GOT3 (cell line): ENCODE measurements at places on chromosomes 2 and 18.

- DNase-seq: no peak
Measured at GRCh38 chr18:45463451-45463850, 151.8 kb upstream of the SLC14A2 start.

DNA sequence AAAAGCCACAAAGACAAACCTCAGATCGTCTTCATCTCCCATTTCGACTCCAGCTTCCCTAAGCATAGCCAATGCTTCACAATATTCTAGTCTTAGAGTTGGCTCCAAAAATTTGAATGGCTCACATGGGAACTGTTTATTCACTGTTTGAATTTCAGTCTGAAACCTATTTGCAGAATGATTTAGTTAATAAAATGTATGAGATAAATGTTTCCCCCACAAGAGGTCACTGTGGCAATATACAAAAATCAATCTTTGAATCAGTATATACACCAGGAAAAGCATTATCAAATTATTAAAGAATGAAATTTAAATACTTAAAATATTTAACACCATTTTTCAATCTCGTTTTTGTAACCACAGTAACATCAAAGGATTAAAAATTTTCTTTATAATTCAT lies 40.0 kb upstream of the MCM6 start:
- no peak for DNase-seq

- no peak for DNase-seq
Measured at GRCh38 chr2:62789518-62789917, 84.0 kb downstream of the EHBP1 start.

DNA sequence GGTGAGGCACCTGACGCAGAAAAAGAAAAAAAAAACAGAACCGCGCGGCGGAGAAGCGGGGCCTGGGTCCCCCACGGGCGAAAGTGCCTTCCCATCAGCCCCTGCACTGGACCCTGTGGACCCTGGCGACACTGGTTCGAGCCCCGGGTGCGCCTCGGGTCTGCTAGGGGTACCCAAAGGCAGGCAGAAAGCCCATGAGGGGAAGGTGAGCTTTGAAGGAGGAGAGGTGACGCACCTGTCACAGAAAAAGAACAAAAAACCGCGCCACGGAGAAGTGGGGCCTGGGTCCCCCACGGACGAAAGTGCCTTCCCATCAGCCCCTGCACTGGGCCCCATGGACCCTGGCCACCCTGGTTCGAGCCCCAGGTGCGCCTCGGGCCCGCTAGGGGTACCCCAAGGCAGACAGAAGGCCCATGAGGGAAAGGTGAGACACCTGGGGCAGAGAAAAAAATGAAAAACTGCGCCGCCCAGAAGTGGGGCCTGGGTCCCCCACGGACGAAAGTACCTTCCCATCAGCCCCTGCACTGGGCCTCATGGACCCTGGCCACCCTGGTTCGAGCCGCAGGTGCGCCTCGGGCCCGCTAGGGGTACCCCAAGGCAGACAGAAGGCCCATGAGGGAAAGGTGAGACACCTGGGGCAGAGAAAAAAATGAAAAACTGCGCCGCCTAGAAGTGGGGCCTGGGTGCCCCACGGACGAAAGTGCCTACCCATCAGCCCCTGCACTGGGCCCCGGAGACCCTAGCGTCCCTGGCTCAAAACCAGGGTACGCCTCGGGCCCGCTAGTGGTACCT lies 227.4 kb downstream of the CCDC74A start:
- DNase-seq: no peak

DNA sequence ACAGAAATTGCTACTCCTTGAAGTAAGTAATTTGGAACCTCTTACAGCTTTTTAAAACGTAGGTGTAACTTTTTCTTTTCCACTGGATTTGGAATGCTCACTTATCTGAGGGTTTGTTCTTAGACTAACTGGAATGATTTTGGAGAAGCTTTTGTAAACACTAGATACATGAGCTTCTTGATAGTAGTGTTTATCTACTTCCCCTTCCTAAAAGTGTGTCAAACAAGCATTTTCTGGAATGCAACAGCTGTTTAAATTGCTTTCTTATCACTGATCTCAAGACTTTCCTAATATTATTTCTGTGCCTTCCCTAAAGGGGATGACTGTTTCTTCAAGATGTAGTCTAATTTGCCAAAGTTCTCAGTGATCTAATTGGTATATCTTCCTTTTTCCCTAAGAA lies 282.6 kb downstream of the CCDC178 start:
- DNase-seq: no peak

- no peak for DNase-seq
Measured at GRCh38 chr18:8744038-8744437, 38.7 kb downstream of the MTCL1 start.

DNA sequence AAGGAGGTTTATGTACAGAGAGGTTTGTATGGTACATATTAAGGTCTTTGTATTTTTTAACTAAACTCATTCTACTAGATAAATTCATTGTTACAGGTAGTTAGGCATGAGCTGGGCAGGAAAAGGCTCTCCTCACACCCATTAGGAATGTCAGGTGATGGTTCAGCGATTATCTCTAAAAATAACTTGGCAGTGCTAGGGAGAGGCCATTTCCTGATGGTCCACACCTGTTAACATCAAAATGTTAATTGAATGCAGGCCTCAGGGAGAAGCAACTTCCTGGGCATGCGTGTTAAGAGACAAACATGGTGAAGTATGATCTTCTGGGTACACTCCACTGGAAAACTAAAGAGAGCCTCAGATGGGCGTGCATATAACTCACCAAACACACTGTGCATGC lies 73.6 kb downstream of the ARL6IP6 start:
- no peak for DNase-seq
